Progenitor cell of endocrine pancreas (in vitro differentiated cells): ENCODE measurements at places on chromosomes 5 and 9. TPM values are rescaled to one million over a fixed set of nuclear protein-coding genes. Genes with fewer than 3 reads are reported as not detected.

- DNase-seq: no peak
Observed at GRCh38 chr9:28883234-28883633, 1310.0 kb upstream of the C9orf72 start.

ANKRD31 gene
- total RNA-seq: 0.55 and 0.80 TPM in 2 replicates

DNA sequence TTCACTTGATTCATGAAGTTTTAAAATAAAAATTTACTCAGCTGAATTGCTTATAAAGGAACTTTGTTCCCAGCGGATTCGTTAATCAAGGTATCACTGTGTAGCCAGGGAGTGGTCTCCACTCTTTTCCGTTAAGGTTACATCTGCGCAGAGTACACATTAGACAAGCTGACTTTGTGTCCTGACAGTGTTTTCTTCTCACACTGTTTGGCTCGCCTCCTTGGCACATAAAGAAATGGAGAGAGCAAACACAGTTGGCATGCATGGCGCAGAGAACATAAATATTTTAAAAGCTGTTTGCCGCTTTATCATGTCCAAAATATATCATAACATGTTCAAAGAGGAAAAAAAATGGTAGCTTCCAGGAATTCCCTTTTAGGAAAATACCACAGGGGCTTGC lies 153.2 kb downstream of the EDIL3 start:
- DNase-seq: no peak

- DNase-seq: no peak
Observed at GRCh38 chr9:93126151-93126781, 7.8 kb downstream of the NINJ1 start.

GIN1 gene
- 9.0 and 10.3 TPM in 2 replicates for total RNA-seq

- no peak for DNase-seq
Observed at GRCh38 chr9:125822160-125822559, 75.0 kb downstream of the PBX3 start.

B4GALT1 gene
- 49.9 and 53.1 TPM in 2 replicates for total RNA-seq

DNA sequence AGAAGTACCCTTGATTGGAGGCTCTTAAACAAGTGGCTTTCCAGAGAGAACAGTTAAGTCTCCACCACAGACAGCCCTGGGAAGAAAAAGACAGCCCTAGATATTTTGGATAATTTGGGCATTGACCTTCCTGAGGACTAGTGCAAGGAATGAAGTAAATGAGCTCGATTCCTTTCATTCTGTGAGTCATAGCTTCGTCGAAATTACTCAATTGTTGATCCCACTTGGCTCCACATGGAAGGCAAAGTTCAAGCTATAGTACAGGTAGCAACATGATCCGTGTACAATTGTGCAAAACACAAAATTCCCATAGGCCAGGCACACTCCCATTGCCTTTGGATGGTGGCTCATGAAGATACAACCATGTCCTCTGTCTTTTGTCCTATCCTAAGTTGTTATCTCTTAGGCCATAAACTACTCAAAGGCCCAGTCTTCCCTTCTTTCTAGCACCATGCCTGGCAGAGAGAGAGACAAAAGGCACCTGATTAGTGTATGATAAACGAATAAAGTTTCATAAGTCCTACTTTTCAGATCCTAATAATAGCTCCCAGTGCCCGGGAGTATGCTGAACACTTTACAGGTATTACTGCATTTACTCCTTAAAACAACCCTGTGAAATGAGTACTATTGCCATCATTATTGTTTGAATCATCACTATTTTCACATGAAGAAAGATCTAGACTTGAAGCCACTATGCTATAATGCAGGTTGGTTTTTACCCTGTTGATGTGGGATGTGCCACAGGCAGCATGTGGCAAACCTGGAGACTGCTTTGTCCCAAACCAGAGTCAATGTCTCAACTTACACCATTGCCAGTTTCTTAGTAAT lies 116.7 kb upstream of the RANBP3L start:
- no peak for DNase-seq

SOX30 gene
- total RNA-seq: not detected in 2 replicates

GRCh38 chr5:130871346-130872086 lies 293.5 kb downstream of the HINT1 start:
- no peak for DNase-seq

SLC45A2 gene
- total RNA-seq: 2.4 and 4.2 TPM in 2 replicates

SLC25A2 gene
- total RNA-seq: 1.1 and 1.2 TPM in 2 replicates

GRCh38 chr9:4138781-4139180 lies 161.1 kb downstream of the GLIS3 start:
- no peak for DNase-seq

- no peak for DNase-seq
Observed at GRCh38 chr5:92676215-92677165, 904.5 kb downstream of the NR2F1-AS1 start.

- DNase-seq: no peak
Observed at GRCh38 chr9:114378883-114379282, 8.9 kb downstream of the AKNA start.

DNA sequence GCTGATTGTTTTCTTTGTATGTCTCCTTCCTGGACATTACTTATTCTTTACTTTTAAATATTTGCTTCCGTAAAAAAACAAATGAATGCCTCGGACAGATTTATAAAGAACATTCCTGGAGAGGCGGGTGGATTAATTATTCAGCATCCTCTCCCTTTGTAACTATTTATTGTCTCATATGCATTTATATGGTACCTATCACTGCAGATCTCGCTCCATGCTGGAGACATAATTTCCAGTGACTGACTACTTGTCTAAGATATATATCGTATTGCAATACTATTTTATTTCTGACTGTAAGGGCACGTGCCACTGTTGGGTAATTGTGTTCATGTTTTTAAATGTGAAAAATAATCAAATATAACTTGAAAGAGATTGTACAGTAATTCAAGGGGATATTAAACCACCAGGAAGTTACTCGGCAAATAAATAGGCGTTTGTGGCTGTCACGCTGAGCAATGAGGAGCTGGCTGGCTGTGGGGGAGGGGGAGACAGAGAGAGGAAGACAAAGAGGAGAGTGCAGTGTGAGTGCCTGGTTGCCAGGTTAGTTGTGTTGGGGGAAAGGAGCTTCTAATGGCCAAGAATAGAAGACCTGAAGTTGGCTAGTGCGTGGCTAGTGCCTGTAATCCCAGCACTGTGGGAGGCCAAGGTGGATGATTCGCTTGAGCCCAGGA lies 131.8 kb upstream of the GABRP start:
- no peak for DNase-seq

- DNase-seq: peak; percentile 57
Observed at GRCh38 chr5:133612249-133612860, at the start of gene FSTL4. Gene FSTL4 (minus strand): TSS chr5:133612541.

- DNase-seq: no peak
Observed at GRCh38 chr5:34455098-34455497, 201.0 kb upstream of the RAI14 start.

ORM2 gene
- total RNA-seq: 3.2 and 5.4 TPM in 2 replicates

DNA sequence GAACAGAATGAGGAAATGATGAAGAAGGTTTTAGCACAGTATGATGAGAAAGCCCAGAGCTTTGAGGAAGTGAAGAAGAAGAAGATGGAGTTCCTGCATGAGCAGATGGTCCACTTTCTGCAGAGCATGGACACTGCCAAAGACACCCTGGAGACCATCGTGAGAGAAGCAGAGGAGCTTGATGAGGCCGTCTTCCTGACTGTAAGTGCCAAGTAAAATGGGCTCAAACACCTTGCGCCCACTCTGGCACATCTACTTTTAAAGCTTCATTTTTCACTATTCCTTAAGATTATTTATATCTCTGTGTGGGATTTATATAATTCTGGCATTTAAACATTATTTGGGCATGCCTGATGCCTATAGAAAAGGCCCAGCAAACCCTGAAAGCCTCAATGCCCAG lies 55.6 kb downstream of the CMYA5 start:
- no peak for DNase-seq

LCN15 gene
- total RNA-seq: not detected in 2 replicates

DNA sequence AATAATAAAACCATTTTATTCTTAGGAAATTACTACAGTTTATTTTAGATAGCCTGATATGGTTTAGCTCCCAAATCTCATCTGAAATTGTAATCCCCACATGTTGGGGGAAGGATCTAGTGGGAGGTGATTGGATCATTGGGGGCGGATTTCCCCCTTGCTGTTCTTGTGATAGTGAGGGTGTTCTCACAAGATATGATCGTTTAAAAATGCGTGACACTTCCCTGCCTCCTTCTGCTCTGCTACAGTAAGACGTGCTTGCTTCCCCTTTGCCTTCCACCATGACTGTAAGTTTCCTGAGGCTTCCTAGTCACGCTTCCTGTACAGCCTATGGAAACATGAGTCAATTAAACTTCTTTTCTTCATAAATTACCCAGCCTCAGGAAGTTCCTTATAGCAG lies 122.4 kb upstream of the FGF10 start:
- DNase-seq: no peak

DNA sequence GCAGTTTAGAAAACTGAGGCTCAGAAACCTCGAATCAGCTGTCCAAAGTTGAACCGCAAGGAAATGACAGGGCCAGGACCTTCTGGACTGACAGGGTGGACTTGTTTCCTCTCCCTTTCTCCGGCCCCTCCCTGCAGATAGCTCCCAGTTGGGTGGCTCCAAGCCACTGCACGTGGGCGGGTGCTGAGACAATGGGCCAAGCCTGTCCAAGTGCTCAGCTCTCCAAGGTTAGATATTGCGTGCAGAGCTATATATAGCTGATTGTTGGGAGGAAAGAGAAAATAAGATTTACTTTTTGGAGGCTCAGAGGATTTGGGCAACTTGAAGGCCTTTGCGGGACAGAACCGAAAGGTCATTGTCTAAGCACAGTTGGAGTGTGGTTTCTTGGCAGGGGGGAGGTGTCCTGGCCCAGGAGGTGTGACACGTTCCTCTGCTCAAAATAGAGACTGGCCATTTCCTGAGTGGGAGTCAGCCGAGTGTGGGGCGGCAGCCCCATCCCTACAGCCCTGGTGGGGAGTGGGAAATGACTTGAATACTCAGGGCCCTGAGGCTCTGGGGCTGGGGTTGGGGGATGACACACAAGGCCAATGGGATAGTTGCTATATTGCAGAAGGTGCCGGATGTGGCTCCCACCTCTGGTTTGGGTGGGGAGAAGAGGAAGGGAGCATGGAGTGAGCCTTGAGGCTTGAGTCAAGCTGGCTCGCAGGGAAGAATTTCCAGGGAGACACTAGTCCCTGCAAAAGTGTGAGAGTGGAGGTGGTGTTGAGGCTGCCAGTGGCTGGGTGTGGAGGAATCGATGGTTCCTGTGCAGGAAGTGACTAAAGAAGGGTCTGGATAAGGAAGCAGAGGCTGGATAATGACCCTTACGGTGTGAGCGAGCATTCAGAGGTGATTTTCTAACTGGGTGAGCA lies 44.4 kb upstream of the SMAD5 start:
- DNase-seq: no peak

PAPPA gene
- total RNA-seq: 0.33 and 0.36 TPM in 2 replicates

TNIP1 gene
- 53.8 and 55.0 TPM in 2 replicates for total RNA-seq

DNA sequence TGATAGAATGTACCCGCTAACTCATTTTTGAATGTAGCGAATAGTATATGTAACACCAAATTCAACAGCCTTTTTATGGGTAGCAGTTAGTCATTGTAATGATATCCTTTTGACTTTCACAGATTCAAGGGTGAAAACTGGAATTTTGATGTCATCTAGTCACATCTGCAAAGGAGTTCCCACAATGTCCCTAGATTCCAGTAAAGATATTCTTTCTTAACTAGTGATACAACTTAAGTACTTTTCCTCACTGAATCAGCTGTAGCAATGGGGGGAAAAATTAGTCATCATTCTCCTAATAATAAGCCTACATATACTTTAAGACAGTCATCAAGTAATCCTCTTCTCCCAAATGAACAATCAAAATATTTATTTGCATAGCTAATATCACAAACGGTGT lies 11.5 kb upstream of the SSBP2 start:
- no peak for DNase-seq

- DNase-seq: no peak
Observed at GRCh38 chr5:149886692-149887470, 57.7 kb downstream of the PDE6A start.

DNA sequence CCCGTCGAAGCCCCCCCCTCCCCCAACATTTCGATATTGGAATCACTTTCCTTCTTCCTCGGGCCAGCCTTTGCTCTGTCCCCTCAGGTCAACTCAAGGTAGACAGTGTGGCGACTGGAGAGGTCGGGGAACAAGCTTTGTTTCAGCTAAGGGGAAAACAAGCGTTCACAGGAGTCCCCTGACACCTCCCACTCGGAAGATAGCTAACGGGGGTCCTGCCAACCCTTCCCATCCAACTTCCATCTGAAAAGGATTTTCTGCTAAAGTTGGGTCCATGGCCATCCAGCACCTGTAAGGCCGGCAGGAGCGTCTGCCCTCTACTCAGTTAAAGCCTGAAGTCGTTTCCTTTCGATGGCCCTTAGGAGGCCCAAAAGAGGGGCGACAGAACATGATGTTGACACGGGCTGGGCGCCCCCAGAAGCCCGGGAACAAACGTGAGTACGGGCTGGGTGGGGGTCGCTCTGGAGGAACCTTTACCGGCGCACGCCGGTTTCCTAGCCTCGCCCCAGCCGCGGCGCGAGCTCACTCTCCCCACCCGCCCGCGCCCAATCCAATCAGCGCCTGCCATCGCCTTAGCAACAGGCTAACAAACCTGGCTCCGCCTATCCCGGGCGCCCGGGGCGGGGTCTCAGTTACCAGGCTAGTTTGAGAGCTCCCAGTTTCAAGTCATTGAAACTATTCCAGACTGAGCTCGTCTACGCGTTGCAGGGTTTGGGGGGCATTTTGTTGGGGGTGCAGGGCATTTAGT lies 2.5 kb downstream of the ARRDC3 start:
- peak; percentile 97 for DNase-seq

DNA sequence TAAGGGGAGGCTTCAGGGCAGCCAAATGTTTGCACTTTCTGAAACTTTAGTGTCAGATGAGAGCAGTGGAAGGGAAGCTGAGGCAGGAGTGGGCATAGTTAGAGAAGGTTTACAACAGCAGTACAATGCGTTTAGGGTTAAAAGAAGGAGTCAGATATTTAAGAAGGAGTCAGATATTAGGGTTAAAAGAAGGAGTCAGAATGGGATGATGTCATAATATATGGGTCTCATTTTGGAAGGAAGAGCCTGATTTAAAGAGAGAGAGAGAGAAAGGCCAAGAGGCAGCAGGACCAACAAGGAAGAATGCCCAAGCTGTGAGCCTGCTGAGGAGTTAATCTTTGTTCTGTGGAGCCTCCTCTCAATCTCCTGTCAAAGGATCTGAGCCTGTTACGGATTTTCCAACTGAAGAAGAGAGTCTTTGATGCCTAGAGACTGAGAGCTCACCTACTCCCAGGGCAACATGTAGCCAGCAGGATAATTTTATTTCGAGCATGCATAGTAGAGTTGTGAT lies 9.5 kb downstream of the ISL1 start:
- no peak for DNase-seq

WDR38 gene
- total RNA-seq: not detected in 2 replicates

TPPP gene
- 2.6 and 2.9 TPM in 2 replicates for total RNA-seq

- no peak for DNase-seq
Observed at GRCh38 chr9:70517926-70518610, 103.6 kb upstream of the KLF9 start.

GDF9 gene
- total RNA-seq: 0.51 and 0.55 TPM in 2 replicates

C6 gene
- 0.74 and 0.95 TPM in 2 replicates for total RNA-seq

NFIB gene
- 15.3 and 15.5 TPM in 2 replicates for total RNA-seq

- no peak for DNase-seq
Observed at GRCh38 chr9:92097997-92098482, 17.2 kb downstream of the SPTLC1 start.
